ENCODE measurements at places on chromosomes 3 and 15. TPM values are rescaled to one million over a fixed set of nuclear protein-coding genes. Genes with fewer than 3 reads are reported as not detected.

Gene ARRDC4
- total RNA-seq, result 0.21 TPM

Gene NAALADL2
- 0.34 TPM for total RNA-seq

Gene WNT5A
- total RNA-seq, result 1.1 TPM

Gene WDR93
- total RNA-seq, result 0.18 TPM

Gene GLDN
- not detected for total RNA-seq

Gene SLC28A2
- not detected for total RNA-seq

Gene PTPRG
- total RNA-seq, result 2.2 TPM

Gene EPHB1
- total RNA-seq, result not detected

Gene KIF7
- 5.0 TPM for total RNA-seq

Gene TNFAIP8L3
- total RNA-seq, result 29.1 TPM

Gene EOMES
- 0.64 TPM for total RNA-seq

Gene GPR15
- not detected for total RNA-seq

Gene TGM5
- not detected for total RNA-seq

Gene NTRK3
- total RNA-seq, result 25.4 TPM

Gene TMC3
- total RNA-seq, result not detected

Gene ARL6
- total RNA-seq, result 4.5 TPM

Gene GOLGA6L10
- total RNA-seq, result 0.50 TPM

Gene TMCO5A
- not detected for total RNA-seq

Gene CDCP1
- 10.5 TPM for total RNA-seq

Gene GOLGA8J
- total RNA-seq, result 0.10 TPM

Gene GOLGA6B
- total RNA-seq, result not detected

Gene ALPK3
- total RNA-seq, result 0.09 TPM

Gene ST3GAL6
- total RNA-seq, result 0.80 TPM

Gene ISL2
- total RNA-seq, result 3.8 TPM

Gene IL16
- not detected for total RNA-seq

Gene NLGN1
- total RNA-seq, result not detected

Gene SEMA3G
- 0.13 TPM for total RNA-seq

Gene CHL1
- not detected for total RNA-seq

Gene ARIH2
- 59.8 TPM for total RNA-seq

Gene PLSCR5
- total RNA-seq, result not detected

Gene LSMEM2
- not detected for total RNA-seq

Gene SH2D7
- not detected for total RNA-seq

Gene SLC9C1
- total RNA-seq, result not detected

Gene MESP1
- 5.5 TPM for total RNA-seq

Gene DLG1
- total RNA-seq, result 19.3 TPM

Gene TGM4
- total RNA-seq, result 0.18 TPM

Gene SLC9A9
- 0.22 TPM for total RNA-seq

Gene PLA2G4E
- not detected for total RNA-seq

Gene FGD5
- total RNA-seq, result 0.06 TPM

Gene CGNL1
- total RNA-seq, result 0.78 TPM

Gene MGLL
- total RNA-seq, result 77.9 TPM

Gene CYP8B1
- total RNA-seq, result not detected

Gene ARL6IP5
- 91.7 TPM for total RNA-seq

Gene CATSPER2
- 0.66 TPM for total RNA-seq

Gene ATP13A5
- total RNA-seq, result not detected

Gene ASB14
- not detected for total RNA-seq

All from A549 treated with GW870086 at 1 μM for 4 hours (cell line).